ENCODE measurements at places on chromosomes 3 and 15.

DNA sequence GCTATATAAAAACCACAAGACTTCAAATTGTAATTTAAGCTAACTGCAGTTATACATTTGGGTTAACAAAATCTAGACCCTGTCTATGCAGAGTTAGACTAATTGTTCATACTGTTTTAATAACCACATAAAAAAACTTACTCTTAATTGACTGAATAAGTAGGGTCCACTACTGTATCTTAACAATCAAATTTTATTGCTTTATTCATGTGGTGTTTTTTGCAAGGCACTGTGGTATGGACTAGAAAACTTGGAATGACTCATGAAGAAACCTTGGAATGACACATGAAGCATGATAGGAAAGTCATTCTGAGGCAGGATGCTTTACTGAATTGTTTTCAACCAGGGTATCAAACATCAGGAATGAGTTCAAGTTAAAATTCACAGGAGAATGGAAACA, 2.3 kb downstream of the SERP1 start:
- DNase-seq, result no peak

- DNase-seq, result no peak
Observed at GRCh38 chr15:64623347-64623996, 151.9 kb downstream of the RBPMS2 start.

- no peak for DNase-seq
Observed at GRCh38 chr3:186049001-186049400, 59.9 kb downstream of the ETV5 start.

DNA sequence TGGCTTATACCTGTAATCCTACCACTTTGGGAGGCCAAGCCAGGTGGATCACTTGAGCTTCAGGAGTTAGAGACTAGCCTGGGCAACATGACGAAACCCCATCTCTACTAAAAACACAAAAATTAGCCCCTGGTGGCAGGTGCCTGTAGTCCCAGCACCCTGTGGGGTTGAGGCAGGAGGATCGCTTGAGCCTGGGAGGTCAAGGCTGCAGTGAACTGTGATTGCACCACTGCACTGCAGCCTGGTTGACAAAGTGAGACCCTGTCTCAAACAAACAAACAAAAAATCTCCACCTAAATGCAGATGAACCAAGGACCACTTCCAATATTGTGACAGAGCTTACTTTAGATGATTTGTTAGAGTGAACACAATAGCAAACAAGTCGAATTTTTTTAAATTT, 53.7 kb downstream of the TP53BP1 start:
- no peak for DNase-seq

GRCh38 chr15:51132384-51133139, 37.9 kb upstream of the TNFAIP8L3 start:
- DNase-seq, result no peak

- no peak for DNase-seq
Observed at GRCh38 chr3:141250342-141250741, 18.7 kb downstream of the PXYLP1 start.

Measured in amygdala (tissue), 56 donors.